ENCODE measurements at places on chromosomes 1 and 21.

GRCh38 chr1:62425041-62425440 lies 11.8 kb upstream of the USP1 start:
- H3K27ac ChIP-seq = no peak overlapping the region
- H3K4me3 ChIP-seq = no peak overlapping the region
- H3K4me1 ChIP-seq = no peaks in the 10 kb centered on the region
- H3K27me3 ChIP-seq = no peaks in the 10 kb centered on the region
- H3K36me3 ChIP-seq = no peaks in the 10 kb centered on the region
- DNase-seq = no peak

- H3K4me3 ChIP-seq = no peak overlapping the region
- DNase-seq = no peak
- no peaks in the 10 kb centered on the region for H3K4me1 ChIP-seq
These were observed 11.6 kb downstream of the TIPRL start for GRCh38 chr1:168190403-168190802.

DNA sequence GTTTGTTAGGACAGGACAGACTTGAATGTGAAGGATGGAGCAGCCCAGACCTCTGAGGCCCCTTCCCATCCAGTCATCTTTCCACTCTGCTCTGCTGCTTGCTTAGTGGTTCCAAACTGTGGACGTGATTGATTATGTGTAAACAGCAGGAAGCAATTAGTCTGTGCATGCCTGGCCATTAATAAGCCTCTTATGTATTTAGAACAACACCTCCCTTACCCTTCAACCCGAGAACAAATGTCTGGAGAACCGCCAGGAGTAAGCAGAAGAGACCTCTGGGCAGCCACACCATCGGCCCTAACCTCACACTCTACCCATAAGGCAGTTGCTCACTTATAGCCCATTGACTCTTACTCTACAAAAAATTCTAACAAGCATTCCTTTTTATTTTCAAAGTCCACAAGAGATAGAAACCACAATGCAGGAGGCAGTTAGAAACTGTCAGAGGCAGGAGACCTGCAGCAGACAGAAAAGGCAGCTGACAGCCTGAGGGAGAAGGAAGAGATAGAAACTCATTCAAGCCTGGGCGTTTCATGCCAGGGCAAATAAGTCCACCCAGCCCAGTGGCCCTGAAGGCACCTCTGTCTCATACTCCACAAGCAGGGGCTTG lies 5.8 kb upstream of the EPHA8 start:
- no peak for DNase-seq
- no peak overlapping the region for H3K4me3 ChIP-seq
- H3K27ac ChIP-seq = no peak overlapping the region
- no peaks in the 10 kb centered on the region for H3K36me3 ChIP-seq

GRCh38 chr1:198601936-198602889 lies 36.6 kb upstream of the PTPRC start:
- H3K4me1 ChIP-seq = peaks cover 16% of the 10 kb centered on the region
- H3K27me3 ChIP-seq = no peaks in the 10 kb centered on the region
- no peaks in the 10 kb centered on the region for H3K36me3 ChIP-seq
- DNase-seq = no peak

DNA sequence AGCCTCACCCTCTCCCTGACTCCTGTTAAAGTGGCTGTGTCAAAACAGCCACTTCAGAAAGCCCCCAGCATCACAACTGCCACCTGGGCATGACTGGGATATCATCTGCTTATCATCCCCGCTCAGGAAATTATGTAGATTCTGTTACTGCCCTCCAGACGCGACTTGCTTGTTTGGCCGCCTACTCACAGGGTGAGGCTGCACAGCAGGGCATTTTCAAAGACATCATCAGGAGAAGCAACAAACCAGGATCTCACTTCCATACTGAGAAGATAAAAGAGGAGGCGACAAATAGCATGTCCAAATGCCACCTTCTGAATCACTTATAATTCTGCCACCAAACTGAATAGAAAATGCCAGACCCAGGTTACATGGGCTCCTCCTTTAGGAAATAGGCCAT lies 94.8 kb downstream of the MIS18A start:
- no peak for DNase-seq
- no peaks in the 10 kb centered on the region for H3K4me1 ChIP-seq
- no peaks in the 10 kb centered on the region for H3K36me3 ChIP-seq
- no peak overlapping the region for H3K4me3 ChIP-seq
- H3K27ac ChIP-seq = no peak overlapping the region

GRCh38 chr1:61448914-61449313 lies 276.0 kb downstream of the TM2D1 start:
- DNase-seq = no peak
- peaks cover 17% of the 10 kb centered on the region for H3K4me1 ChIP-seq
- no peak overlapping the region for H3K27ac ChIP-seq
- H3K27me3 ChIP-seq = no peaks in the 10 kb centered on the region
- H3K36me3 ChIP-seq = no peaks in the 10 kb centered on the region
- H3K4me3 ChIP-seq = no peak overlapping the region

DNA sequence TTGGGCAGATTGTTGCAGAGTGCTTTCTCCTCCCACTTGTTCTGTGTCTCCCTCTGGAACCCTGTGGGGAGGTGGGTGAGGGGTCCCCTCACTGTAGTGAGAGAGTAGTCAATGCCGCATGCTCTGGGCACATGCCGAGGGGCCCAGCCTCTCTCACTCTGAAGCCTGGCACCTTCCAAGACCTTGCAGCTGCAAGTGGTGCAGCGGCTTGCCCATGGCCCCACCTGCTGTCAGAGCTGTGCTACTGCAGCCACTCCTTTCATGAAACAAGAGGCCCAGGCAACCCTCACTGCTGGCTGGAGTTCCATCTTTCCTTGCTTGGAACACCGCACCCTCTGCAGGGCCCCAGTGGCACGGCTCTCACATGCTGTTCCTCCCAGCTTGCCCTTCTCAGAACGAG lies 58.4 kb upstream of the COL6A1 start:
- DNase-seq = peak; percentile 83
- H3K36me3 ChIP-seq = no peaks in the 10 kb centered on the region
- no peaks in the 10 kb centered on the region for H3K27me3 ChIP-seq
- no peaks in the 10 kb centered on the region for H3K4me1 ChIP-seq

- peak; percentile 55 for DNase-seq
- no peaks in the 10 kb centered on the region for H3K36me3 ChIP-seq
- H3K4me1 ChIP-seq = no peaks in the 10 kb centered on the region
- no peak overlapping the region for H3K4me3 ChIP-seq
These were observed 45.7 kb downstream of the ABCD3 start for GRCh38 chr1:94463765-94464330.

DNA sequence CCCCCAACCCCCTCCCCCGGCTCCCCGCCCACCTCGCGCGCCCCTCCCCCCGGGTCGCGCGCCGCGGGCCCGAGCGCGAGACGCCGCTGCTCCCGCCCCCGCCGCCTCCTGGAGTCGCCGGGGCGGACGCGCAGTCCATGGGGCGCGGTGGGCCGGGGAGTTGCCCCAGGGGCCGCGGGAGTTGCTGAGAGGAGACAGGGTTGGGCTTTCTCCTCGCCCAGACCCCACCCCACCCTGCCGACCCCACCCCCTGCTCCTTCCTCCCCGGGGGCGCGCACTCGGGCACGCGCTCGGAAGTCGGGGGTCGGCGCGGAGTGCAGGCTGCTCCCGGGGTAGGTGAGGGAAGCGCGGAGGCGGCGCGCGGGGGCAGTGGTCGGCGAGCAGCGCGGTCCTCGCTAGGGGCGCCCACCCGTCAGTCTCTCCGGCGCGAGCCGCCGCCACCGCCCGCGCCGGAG lies at the start of gene LAMC1:
Gene LAMC1, plus strand, starts transcription at position 275 of the 455 bp plus-strand sequence. CDS start 297 bp downstream, outside the sequence.
- peak; percentile 95 for DNase-seq
- H3K4me3 ChIP-seq = peak within 1 kb of the TSS; percentile 87
- H3K4me1 ChIP-seq = peaks cover 38% of the 10 kb centered on the region

- no peak overlapping the region for H3K27ac ChIP-seq
- no peak for DNase-seq
- H3K4me3 ChIP-seq = no peak overlapping the region
- H3K36me3 ChIP-seq = no peaks in the 10 kb centered on the region
These were observed 21.1 kb downstream of the ESRRG start for GRCh38 chr1:216702170-216702569.

DNA sequence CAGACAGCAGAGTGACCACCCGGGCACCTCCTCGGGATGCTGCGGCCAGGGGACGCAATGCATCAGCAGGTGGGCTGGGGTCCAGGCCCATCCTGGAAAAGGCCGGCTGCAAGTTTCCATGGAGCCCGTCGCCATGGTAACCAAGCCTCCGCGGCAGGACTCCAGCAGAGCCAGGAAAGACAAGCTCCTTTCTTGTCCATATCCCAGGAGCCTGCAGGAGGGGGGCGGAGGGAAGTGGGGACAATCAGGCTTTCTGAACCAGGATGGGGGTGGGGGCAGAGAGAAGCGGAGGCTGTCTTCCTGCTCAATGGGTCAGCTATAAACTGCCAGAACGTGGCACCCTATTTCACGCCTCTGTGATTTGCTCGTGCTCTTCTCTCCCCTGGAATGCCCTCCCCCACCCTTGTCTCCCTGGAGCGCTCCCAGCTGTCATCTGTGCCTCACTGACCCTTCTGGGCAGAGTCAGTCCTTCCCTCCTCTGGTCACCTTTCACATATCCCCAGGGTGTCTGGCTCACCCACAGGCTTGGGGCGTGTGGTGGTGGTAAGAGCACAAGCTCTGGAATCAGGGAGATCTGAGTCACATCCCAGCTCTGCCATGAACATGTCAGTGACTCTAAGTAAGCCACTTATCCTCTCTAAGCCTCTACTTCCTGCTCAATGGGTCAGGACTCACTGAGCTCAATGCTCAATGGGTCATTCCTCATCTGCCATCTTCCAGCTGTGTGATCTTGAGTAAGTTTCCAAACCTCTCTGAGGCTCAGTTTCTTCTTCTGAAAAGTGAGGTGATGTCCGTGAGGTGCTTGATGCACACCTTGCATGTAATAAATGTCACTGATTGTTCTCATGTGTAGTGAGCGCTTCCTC lies 58.9 kb upstream of the LAPTM5 start:
- peak overlapping the region; percentile 41 for H3K4me3 ChIP-seq
- H3K36me3 ChIP-seq = no peaks in the 10 kb centered on the region
- H3K4me1 ChIP-seq = peaks cover 26% of the 10 kb centered on the region
- DNase-seq = peak; percentile 96
- no peaks in the 10 kb centered on the region for H3K27me3 ChIP-seq

- peak overlapping the region; percentile 62 for H3K4me3 ChIP-seq
- no peaks in the 10 kb centered on the region for H3K27me3 ChIP-seq
- H3K27ac ChIP-seq = 0 out of 2 replicates have a peak overlapping the region, but pooled peaks have one; percentile 55
- no peak for DNase-seq
- H3K4me1 ChIP-seq = peaks cover 9% of the 10 kb centered on the region
These were observed 688 bp downstream of the SCAMP3 start for GRCh38 chr1:155261493-155261851.

- no peak overlapping the region for H3K4me3 ChIP-seq
- peaks cover 11% of the 10 kb centered on the region for H3K36me3 ChIP-seq
- H3K4me1 ChIP-seq = peaks cover 12% of the 10 kb centered on the region
- no peaks in the 10 kb centered on the region for H3K27me3 ChIP-seq
- no peak for DNase-seq
- H3K27ac ChIP-seq = no peak overlapping the region
These were observed 38.0 kb downstream of the KCTD3 start for GRCh38 chr1:215605011-215605621.

DNA sequence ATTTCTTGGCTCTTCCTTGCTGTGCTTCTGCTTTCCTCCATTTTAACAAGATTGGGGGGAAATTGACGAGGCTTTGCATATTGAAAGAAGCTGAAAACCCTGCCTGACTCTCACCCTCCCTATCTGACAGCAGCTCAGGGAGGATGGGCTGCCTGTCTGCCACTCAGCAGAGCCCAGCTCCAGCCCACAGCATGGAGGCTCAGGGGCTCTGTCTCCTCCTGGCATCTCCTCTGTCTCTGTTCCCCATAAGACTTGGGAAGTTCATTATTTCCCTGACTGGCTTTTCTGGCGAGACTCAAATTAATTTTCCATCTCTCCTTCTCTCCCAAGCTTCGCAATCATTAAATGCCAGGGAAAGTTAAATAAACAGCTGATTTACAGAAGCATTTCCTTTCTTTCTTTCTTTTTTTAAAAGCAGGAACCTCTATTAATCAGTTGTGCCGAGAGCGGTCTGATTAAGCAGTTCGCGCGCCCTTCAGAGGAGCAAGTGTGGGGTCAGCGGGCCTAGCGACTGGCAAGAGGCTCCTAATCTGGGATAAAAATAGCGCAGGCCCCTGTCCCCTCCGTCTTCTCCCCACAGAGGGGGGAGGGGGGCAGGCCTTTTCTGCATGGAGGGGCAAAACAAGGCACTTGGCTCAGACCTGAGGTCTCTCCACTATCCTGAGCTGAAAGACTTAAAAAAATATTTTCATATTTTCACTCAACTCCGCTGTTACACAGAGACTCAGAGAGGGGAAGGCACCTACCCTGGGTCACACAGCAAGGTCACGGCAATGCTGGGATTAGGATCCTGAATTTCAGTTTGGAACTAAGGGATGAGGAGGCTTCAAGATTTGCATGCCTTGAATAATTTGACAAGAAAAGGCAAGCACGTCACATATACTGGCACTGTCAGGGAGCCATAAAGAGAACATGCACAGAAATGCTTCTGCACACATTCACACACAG lies 170.4 kb downstream of the ACTL8 start:
- DNase-seq = no peak
- no peaks in the 10 kb centered on the region for H3K36me3 ChIP-seq
- no peak overlapping the region for H3K27ac ChIP-seq

DNA sequence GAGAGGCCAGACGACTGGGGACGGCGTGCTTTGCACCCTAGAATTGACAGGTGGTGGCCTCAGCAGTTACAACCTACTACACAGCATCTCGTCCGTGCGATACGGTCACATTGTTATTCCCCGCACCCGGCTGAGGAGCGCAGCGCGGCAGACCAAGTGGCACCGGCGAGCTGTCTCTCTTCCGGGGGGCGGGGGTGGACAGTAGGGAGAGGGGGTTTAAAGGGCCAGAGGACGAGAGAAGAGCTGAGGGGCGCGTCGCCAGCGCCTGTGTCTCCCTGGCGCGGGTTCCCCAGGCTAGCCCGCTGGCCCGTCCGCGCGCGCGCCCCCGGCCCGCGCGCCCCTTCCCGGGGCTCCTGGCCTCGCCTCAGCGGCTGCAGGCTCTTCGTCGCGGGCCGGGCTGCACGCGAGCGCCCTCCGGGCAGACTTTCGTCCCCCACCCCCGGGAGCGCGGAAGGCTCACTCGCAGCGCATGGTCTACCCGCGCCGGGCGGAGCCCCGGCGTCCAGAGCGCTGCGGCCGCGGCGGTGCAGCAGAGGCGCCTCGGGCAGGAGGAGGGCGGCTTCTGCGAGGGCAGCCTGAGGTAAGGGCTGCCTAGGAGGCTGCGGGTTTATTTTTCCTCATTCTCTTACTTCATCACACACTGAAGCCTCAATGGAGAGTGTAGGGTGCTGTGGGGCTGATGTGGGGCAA lies at the start of gene PDE4B:
Gene PDE4B, plus strand, starts transcription at position 227 of the 690 bp plus-strand sequence.
- no peak within 1 kb of the TSS for H3K27ac ChIP-seq
- DNase-seq = peak; percentile 65
- H3K4me1 ChIP-seq = no peaks in the 10 kb centered on the region

DNA sequence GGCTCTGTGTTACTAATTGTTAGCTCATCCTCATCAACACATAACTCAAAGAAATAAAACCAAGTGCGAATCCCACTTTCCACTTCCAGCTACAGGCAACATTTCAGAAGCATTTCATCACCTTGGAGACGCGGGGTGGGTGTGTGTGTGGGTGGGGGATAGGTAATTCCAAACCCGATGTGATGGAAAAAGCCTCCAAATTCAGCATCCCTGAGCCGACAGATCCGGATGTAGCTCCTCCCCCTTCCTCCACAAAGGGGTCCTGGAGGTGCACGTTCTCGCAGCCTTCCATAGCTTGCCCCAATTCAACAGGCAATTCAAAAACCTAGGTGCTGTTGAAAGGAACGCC lies 486 bp downstream of the HSPA13 start:
- peaks cover 15% of the 10 kb centered on the region for H3K4me1 ChIP-seq
- peak; percentile 78 for DNase-seq
- H3K36me3 ChIP-seq = peaks cover 17% of the 10 kb centered on the region
- peak overlapping the region; percentile 61 for H3K4me3 ChIP-seq
- no peaks in the 10 kb centered on the region for H3K27me3 ChIP-seq

All from GM23338 (cell line).